RWPE2 (cell line): ENCODE measurements at places on chromosomes 2 and 18.

- H3K4me3 ChIP-seq: no peak overlapping the region
- H3K4me1 ChIP-seq: no peaks in the 10 kb centered on the region
- H3K27ac ChIP-seq: no peak overlapping the region
- H3K27me3 ChIP-seq: no peaks in the 10 kb centered on the region
Observed at GRCh38 chr2:19837235-19837766, 64.5 kb downstream of the TTC32 start.

DNA sequence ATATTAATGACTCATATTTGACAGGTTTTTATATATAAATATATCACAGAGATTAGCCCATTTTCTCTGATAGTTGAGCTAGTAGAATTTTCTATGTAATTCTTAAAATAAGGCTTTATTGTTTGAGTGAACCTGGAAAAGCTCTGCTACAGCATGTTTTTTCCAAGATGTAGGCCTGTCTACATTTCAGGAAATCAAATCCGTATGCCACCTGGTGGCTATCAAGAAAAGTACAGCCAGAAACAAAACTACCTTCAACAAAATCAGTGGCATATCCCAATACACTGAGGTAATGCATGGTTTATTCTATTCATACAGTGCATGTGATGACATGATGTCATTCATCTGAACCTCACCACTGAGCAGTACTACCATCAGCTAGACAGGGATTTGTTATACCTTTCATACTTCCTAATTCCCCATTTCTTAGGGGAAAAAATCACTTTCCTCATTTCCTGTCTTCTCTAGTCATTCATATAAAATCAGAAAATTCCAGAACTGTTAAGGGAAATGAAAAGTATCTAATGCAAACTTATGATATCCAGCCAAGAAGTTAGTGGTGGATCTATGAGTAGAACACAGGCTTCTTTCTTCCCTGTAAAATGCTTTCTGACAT is 310.4 kb upstream of the SYT4 start:
- no peak overlapping the region for H3K27ac ChIP-seq
- no peak overlapping the region for H3K4me3 ChIP-seq
- no peaks in the 10 kb centered on the region for H3K36me3 ChIP-seq
- no peaks in the 10 kb centered on the region for H3K27me3 ChIP-seq

DNA sequence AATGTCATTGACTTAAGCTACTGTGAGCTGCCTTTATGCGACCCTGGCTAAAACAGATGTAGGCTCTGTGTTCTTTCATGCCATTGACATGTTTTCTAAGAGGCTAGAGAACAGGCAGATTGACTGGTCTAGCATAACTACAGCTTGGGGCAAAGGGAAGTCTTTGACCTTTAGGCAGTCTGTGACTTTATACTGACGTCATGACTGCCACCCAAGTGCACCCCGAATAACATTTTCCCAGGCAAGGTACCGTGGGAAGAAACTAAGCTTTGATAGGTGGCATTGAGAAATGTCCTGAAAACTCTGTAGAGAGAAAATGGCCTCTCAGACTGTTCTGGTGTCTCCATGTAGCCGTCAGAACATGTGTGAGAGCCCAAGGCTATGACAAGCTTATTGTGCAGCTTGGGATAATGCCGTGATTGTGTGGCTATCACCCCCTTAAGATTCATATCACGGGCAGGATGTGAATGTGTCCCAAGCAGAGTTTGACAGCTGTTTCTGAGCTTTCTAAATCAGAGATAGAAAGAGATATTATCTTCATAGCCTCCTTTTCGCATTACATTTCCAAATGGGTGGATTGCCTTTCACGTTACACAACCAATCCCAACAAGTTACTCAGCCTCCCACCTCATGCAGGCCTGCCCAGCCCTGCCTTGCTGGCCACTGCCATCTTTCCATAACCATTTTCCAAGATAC is 672.2 kb upstream of the ACVR2A start:
- DNase-seq: no peak
- no peak overlapping the region for H3K4me3 ChIP-seq
- no peaks in the 10 kb centered on the region for H3K4me1 ChIP-seq

- no peak overlapping the region for H3K4me3 ChIP-seq
- H3K4me1 ChIP-seq: no peaks in the 10 kb centered on the region
- DNase-seq: no peak
- no peaks in the 10 kb centered on the region for H3K27me3 ChIP-seq
Observed at GRCh38 chr18:35949090-35949489, 23.4 kb upstream of the RMP24 start.

GRCh38 chr2:28695245-28695647 is 56.4 kb upstream of the PPP1CB start:
- H3K4me1 ChIP-seq: peaks cover 8% of the 10 kb centered on the region
- no peak overlapping the region for H3K27ac ChIP-seq
- no peaks in the 10 kb centered on the region for H3K27me3 ChIP-seq
- no peaks in the 10 kb centered on the region for H3K36me3 ChIP-seq

- DNase-seq: no peak
- no peak overlapping the region for H3K27ac ChIP-seq
- H3K27me3 ChIP-seq: no peaks in the 10 kb centered on the region
- H3K4me3 ChIP-seq: no peak overlapping the region
- peaks cover 10% of the 10 kb centered on the region for H3K4me1 ChIP-seq
Observed at GRCh38 chr2:202778217-202778616, 93.3 kb downstream of the ICA1L start.

DNA sequence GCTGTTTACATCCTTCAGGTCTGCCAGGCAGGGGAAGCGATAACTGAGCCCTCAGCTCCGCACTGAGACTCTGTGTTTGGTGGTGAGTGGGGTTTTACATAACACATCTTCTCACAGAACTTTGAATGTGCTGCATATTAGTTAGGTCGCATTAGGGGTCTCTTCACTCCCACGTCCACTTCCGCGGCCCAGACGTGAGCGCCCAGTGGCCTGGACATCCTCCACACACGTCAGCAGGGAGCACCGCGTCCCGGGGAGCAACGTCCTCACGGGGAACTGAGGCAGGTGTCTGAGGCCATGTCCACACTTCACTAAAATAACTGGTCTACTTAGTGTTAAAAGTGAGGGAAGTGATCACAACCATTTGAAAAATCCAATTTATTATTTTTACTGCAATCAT is 100.4 kb upstream of the SATB2 start:
- no peak for DNase-seq
- H3K27me3 ChIP-seq: no peaks in the 10 kb centered on the region
- no peaks in the 10 kb centered on the region for H3K4me1 ChIP-seq
- no peak overlapping the region for H3K27ac ChIP-seq
- H3K4me3 ChIP-seq: no peak overlapping the region

DNA sequence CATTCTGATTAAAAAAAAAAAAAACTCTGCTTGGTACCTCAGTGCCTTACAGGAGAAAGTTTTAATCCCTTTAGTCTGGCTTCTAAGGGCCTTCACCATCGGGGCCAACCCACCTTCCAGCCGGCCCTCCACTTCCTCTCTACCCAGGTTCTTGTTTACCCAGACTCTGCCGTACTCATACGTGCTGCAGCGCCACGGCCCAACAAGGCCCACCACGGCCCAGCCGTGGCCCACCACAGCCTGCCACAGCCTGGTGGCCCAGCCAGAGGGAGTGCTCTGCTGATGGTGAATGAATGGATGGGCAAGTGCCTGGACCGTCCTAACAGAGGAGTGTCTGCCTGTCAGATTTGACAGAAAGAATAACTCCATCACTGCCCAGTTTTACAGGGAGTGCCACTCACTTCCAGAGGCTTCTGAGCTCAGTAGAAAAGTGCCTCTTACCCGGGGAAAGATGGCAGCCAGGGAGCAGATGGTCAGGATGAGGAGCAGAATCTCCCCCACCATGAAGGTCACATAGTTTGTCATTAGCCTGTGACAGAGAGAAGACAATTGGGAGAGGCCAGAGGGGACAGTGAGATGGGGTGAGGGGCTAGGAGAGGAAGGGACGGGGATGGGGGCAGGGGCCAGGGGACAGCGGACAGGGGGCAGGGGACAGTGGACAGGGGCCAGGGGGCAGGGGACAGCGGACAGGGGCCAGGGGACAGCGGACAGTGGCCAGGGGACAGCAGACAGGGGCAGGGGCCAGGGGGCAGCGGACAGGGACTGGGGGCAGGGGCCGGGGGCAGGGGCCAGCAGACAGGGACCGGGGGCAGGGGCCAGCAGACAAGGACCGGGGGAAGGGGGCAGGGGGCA is 38.2 kb downstream of the CENPO start:
- no peak overlapping the region for H3K4me3 ChIP-seq
- H3K4me1 ChIP-seq: peaks cover 3% of the 10 kb centered on the region
- DNase-seq: peak; percentile 25
- H3K36me3 ChIP-seq: peaks cover 10% of the 10 kb centered on the region
- H3K27ac ChIP-seq: no peak overlapping the region

DNA sequence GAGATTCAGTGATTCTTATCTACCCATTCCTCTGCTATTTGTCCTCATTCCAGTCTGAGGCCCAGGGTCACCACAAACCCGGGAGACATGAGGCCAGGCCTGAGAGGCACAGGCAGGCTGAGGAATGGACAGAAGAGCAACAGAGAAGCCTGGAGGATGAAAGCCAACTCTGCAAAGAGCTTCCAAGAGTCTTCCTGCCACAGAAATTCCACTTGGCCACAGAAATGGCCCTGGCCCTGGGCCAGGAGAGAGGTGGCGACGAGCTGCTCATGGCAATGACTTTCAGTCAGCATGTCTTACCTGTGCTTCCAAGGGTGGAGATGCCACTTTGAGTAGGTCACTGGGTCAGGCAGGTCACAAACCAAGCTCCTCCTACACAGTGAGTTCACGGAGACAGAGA is 155.3 kb upstream of the PKDCC start:
- no peak for DNase-seq
- H3K4me3 ChIP-seq: no peak overlapping the region
- H3K27ac ChIP-seq: no peak overlapping the region
- H3K27me3 ChIP-seq: no peaks in the 10 kb centered on the region
- H3K36me3 ChIP-seq: no peaks in the 10 kb centered on the region

- H3K4me3 ChIP-seq: no peak overlapping the region
- no peak for DNase-seq
- no peaks in the 10 kb centered on the region for H3K36me3 ChIP-seq
- peaks cover 28% of the 10 kb centered on the region for H3K4me1 ChIP-seq
- no peaks in the 10 kb centered on the region for H3K27me3 ChIP-seq
Observed at GRCh38 chr2:44572196-44572900, 210.6 kb downstream of the CAMKMT start.

DNA sequence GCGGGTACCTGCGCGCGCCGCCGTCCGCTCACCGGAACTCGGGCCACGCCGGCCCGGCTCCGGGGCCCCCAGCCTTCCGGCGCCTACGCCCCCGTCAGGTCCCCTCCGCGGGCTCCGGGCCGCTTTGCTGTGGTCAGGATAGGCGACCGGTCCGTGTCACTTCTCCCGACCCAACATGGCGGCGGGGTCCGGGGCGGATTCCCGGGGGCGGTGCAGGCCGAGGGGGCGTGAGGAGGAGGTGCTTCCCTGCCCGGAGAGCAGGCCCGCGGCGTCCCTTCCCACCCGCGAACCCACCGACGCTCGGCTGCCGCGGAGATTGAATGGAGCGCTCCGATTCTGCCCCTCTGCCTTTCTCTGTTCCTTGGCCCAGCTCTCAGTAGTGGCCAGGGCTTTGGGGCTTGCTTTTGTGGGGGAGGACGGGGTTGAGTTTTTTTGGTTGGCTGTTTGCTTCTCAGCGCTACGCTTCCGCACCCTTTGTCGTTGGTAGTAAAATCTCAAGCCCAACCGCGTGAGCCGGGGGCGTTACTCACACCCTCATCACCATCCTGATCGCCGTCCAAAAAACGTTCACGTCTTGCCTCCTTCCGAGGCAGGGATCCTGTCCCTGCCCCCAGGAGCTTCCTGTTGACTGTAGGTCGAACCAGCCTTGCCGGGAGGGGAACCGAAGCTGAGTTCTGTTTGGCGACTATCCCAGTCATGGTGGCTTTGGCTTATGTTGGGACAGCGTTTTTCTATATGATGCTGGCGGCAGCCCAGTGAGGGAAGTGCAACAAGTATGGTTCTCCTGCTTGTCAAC is 532 bp upstream of the YES1 start:
- DNase-seq: peak; percentile 76
- peak overlapping the region; percentile 78 for H3K4me3 ChIP-seq
- peak overlapping the region; percentile 72 for H3K27ac ChIP-seq
- H3K4me1 ChIP-seq: peaks cover 6% of the 10 kb centered on the region
- H3K27me3 ChIP-seq: no peaks in the 10 kb centered on the region

GRCh38 chr2:199488772-199489400 is 31.1 kb upstream of the SATB2 start:
- no peaks in the 10 kb centered on the region for H3K27me3 ChIP-seq
- DNase-seq: no peak
- no peak overlapping the region for H3K4me3 ChIP-seq

- no peaks in the 10 kb centered on the region for H3K36me3 ChIP-seq
- no peak overlapping the region for H3K4me3 ChIP-seq
- no peak for DNase-seq
- H3K27me3 ChIP-seq: no peaks in the 10 kb centered on the region
- H3K4me1 ChIP-seq: peaks cover 33% of the 10 kb centered on the region
- peak overlapping the region; percentile 80 for H3K27ac ChIP-seq
Observed at GRCh38 chr2:33210626-33211025, 263.9 kb downstream of the LTBP1 start.

GRCh38 chr2:197997083-197997541 is 192.7 kb downstream of the PLCL1 start:
- no peak for DNase-seq
- H3K36me3 ChIP-seq: no peaks in the 10 kb centered on the region
- H3K4me3 ChIP-seq: no peak overlapping the region
- no peak overlapping the region for H3K27ac ChIP-seq

GRCh38 chr2:154704991-154705390 is 6.5 kb downstream of the KCNJ3 start:
- H3K36me3 ChIP-seq: no peaks in the 10 kb centered on the region
- no peak overlapping the region for H3K27ac ChIP-seq
- H3K4me3 ChIP-seq: no peak overlapping the region
- H3K27me3 ChIP-seq: peaks cover 17% of the 10 kb centered on the region
- H3K4me1 ChIP-seq: no peaks in the 10 kb centered on the region

DNA sequence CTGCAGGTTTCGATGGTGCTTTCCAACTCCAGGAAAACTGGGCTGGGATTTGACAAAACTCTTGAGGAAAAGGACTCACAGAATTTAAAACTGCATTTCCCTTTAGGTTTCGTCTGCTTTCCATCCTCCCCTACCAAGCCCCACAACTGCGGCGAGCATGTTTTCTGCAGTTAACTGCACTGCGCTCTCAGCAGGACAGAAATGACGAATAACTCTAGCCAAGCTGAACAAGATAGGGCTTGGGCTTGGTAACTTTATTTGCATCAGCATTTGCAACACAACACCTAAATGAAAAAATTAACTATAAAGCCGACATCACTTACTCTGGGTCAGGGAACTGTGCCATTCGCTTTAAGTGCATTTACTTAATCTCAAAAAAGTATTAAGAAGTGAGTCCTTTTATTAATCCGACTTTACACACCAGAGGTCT is 669 bp upstream of the PIKFYVE start:
- H3K4me3 ChIP-seq: peak overlapping the region; percentile 71
- H3K27ac ChIP-seq: peak overlapping the region; percentile 80
- H3K36me3 ChIP-seq: no peaks in the 10 kb centered on the region
- H3K27me3 ChIP-seq: no peaks in the 10 kb centered on the region
- H3K4me1 ChIP-seq: peaks cover 10% of the 10 kb centered on the region
- DNase-seq: no peak

GRCh38 chr2:88575051-88575450 is 52.2 kb downstream of the EIF2AK3 start:
- peaks cover 64% of the 10 kb centered on the region for H3K36me3 ChIP-seq
- no peak overlapping the region for H3K4me3 ChIP-seq
- no peak for DNase-seq
